Esophagus squamous epithelium (tissue), 5 donors: ENCODE measurements at places on chromosomes 2 and 18.

DNA sequence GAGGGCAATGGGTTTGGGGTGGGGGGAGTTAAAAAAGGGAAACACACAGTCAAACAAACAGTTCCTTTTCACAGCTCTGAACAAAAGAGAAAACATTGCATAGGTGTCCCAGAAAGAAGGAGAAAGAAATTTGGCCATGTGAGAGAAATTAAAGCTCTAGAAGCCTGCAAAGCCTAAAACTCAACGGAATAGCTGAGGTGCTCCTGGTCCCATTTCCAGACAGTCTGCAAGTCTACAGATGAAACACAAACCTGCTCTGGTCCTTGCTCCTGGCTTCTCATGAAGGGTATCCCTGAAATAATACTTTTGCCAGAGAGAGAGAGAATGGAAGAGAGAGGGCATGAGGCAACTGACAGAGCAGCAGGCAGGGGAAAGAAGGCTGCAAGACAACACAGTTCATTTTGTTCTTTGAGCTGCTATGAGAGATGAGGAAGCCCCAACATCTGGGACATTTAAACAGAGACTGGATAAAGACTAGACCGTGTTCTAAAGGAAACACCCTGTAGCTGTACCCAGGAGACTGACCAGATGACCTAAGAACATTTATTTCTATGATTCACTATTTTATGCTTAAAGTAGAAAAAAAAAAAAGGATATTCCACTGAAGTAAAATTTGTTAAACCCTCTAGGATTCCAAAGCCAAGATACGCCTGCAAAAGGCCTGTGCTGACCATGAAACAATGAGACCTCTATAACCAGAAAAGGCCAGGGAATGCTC is 57.3 kb upstream of the CYP26B1 start:
- no peak for DNase-seq

DNA sequence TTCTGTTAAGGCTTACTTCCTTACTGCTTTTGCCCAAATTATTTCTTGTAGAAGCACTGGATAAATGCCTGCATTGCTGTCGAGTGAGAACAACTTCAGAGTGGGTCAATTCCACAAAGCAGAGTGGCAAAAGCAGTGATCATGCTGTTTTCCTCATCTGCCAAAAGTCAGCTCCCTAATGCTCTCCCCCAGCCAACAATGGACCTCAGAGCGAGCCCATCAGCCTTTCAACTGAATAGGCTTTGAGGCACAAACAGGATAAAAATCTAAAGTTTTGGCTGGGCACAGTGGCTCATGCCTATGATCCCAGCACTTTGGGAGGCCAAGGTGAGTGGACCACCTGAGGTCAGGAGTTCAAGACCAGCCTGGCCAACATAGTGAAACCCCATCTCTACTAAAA is 222.7 kb downstream of the TCF4 start:
- no peak for DNase-seq

- no peak for DNase-seq
Measured at GRCh38 chr18:36200354-36200771, 13.1 kb downstream of the MOCOS start.

- DNase-seq, result no peak
Measured at GRCh38 chr2:182142062-182142461, 156.4 kb downstream of the PPP1R1C start.

DNA sequence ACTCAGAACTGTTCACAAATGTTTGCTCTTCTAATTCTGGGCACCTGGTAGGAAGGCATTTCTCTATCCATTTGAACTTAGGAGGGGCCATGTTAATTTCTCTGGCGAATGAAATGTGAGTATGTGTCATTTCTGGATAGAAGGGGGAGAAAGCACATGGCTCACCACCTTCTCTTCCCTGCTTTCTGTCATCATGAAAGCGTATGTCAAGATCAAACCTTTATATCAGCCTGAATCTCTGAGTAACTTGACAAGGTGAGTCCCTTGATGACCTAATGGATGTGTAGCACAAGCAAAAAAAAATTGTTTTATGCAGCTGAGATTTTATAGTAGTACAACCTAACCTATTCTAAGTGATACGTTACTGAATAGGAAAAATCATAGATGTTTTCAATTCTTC is 12.1 kb upstream of the LCT start:
- no peak for DNase-seq

GRCh38 chr2:16900405-16901025 is 234.9 kb upstream of the CYRIA start:
- no peak for DNase-seq
